Left colon (tissue), 2 donors: ENCODE measurements at places on chromosomes 7 and 10.

DNA sequence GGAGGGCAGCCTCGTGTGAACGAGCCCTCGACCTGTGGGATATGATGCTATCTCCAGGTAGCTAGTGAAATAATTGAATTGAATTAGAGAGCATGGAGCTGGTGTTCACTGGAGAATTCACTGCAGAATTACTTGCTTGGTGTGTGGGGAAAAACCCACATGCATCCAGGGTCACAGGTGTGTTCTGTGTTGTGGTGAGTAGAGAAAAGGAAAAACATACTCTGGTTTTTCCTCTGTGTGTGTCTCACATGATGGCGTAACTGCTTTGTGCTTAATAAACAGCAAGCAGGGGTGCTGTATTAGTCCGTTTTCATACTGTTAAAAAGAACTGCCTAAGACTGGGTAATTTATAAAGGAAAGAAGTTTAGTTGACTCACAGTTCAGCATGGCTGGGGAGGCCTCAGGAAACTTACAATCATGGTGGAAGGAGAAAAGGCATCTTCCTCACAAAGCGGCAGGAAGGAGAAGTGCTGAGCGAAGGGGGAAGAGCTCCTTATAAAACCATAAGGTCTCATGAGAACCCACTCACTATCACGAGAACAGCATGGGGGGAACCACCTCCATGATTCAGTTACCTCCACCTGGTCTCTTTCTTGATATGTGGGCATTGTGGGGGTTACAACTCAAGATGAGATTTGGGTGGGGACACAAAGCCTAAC, 62.6 kb downstream of the TACR2 start:
- DNase-seq = no peak

DNA sequence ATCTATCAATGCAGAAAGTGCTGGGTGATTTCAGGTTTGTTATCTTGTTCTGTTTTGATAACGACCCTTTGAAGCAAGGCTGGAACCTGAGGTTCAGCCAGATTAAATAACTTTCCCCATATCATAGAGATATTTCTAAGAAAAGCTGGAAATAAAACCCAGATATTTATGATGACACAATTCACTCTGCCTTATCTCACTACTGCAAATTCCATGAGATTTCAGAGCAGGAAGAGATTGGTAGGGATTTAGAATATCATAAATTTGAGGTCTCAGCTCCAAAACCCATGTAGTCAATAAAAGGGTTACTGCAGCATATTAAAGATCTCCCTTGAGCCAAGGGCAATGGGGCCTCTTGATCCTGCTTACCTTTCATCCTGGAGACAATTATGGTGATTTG, 692.5 kb upstream of the IGFBP3 start:
- DNase-seq = no peak

GRCh38 chr10:108147346-108147745, 982.8 kb upstream of the SORCS1 start:
- DNase-seq = no peak

DNA sequence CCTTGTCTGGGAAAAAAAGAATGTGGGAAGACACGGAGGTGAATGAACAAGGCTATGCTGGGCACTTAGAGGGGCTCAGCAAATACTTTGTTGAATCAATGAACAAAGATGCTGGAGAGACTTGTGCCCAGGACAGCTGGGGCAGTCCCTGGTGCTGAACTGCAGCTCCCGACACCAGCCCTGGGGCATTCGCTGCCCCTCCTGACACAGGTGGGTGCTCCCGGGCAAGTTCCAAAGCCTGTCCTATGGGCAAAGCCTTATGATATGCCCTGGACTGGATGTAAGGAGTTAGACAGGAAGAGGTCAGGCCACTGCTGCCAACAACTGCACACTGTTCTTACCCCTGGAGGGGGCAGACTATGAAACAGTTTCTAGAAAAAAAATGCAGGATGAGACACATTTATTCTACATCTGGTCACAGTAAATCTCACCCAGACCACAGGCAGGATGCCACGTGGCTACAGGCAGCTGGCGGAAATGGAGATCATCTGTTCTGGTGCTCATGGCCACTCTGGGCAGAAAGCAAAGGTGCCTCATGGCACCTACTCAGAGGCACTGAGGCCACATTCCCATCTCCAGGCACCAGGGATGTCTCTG, 21.9 kb upstream of the FRAT2 start:
- no peak for DNase-seq

- DNase-seq = no peak
These were observed 737.2 kb upstream of the ANKRD30A start for GRCh38 chr10:36388166-36388565.

DNA sequence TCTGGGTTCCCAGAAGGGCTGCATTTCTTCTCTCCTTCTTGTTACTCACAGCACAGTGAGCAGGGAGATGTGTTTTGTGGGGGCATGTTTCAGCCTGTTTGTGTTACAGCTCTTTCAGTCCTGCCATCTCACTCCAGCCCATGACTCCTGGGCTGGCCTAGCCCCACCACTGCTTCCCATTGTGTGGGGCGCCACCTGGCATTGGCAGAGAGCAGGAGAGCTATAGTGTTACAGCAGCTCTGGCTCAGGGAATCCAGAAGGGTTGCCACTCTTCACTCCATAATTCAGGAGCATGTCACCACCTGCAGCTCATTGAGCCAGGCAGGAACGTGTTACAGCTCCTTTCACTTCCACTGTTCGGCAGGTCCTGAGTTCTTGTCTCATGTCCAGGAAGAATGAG, 30.0 kb downstream of the CLDN12 start:
- no peak for DNase-seq

DNA sequence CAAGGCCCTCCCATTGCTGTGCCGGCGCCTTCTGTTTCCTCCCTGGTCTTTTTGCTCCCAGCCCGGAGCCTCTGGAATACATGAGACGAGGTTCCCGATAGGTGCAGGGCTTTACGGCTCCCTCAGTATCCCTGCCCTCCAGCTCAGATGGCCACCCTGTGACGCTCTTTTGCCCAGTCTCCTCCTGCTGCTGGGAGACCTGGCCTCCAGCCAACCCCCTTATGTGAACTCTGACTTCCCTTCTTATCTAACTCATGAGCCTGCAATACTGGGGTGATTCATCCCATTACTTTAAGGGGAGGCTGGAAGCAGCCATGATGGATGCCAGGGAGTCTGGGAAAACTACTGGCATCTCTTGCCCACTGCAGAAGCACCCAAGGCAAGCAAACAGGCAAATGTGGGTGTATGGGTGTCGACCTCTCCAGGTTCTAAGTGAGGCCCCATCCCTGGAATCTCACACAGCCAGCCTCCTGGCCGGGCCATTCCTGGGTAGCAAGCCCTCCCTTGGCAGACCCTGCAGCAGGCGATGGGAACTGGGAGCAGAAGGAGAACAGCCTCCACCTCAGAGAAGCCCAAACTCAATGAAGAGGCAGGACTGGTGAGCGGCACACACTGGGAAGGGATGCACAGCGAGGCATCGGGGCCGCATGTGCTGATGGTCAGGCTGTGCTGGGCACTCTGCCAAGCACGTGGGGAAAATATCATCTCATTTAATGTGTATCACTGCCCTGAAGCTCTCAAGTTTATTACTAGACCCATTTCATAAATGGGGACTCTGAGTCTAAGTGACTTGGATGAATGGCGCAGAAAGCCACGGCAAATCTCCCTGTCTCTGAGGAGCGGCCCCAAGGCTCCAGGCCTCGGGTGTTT, 97.5 kb downstream of the FAM53B start:
- peak; percentile 65 for DNase-seq

DNA sequence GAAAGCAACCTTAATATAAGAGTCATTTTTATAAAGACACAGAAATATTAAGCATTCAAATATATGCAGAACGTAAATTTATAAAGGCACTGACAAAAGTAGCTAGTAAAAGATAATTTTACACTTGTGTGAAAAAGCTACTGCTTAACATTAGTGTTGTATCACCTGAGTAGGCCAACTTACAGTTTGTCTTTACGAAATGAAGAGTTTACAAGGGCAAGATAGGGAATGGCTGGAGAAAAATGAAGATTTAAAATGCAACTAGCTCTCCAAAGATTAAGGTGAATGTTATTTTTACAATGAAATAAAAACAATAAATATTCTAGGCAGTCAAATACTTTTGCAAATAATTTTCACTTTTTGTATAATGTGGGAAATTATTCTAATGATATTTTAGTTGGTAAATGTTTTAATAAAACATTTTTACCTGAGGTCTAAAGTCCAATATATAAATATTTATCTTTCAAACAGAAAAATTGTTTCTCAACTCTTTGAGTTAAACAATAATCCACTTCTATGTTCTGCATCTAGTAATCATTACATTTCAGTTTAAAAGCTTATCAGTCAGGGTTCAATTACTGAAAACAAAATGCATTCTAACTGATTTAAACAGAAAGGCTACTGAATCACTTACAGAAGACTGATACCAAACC, 382.6 kb downstream of the IPMK start:
- DNase-seq = no peak

- DNase-seq = no peak
These were observed 133.4 kb upstream of the ADO start for GRCh38 chr10:62671104-62671503.

GRCh38 chr10:47401874-47402640, 18.0 kb upstream of the ZNF488 start:
- no peak for DNase-seq

DNA sequence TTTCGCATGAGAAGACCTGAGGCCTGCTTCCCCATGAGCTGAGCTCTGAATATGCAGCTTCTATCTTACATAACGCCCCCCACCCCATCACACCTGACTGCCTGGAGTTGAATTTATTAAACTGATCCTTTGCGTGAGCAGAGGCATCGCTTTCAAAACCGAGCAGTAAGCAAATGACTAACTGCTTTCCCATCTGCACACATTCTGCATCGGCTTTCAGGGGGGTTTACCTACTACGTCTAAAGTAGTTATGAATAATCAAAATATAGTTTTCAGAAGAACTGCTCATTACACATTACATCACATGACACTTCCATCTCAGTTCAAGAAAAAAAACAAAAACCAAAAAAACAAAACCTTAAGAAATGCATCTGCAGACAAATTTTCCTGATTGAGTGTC, 54.7 kb upstream of the EGR2 start:
- no peak for DNase-seq

- no peak for DNase-seq
These were observed 25.7 kb upstream of the ADD3 start for GRCh38 chr10:109982123-109982522.
